Heart right ventricle (tissue), 16 donors: ENCODE measurements at places on chromosomes 4 and X. TPM values are rescaled to one million over a fixed set of nuclear protein-coding genes. Genes with fewer than 3 reads are reported as not detected.

Gene TMEM271
- not detected for polyA plus RNA-seq

Gene KDR
- polyA plus RNA-seq = 9.9 TPM

Gene MSX1
- 4.8 TPM for polyA plus RNA-seq

Gene CLGN
- polyA plus RNA-seq = 21.6 TPM

Gene USP11
- polyA plus RNA-seq = 20.0 TPM

Gene STARD8
- polyA plus RNA-seq = 4.7 TPM

Gene FSTL5
- polyA plus RNA-seq = not detected

DNA sequence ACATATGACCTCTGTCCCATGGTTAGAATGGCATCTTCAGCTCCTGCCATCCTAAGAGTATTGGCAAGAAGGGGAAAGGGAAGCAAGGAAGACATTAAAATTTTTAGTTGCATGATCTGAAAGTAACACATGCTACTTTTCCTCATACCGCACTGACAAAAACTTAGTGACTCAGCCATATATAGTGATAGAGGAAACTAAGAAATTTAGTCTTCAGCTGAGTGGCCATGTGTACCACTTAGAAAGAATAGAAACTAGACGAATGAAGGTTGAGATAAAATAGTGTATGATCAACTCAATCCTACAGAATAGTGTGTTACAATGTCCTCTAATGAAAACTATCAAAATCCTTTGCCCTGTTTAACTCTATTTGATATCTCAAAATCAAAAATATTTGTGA is 164.1 kb downstream of the PPP3CA start:
- DNase-seq = no peak

GRCh38 chr4:136918772-136919171 is 613.5 kb downstream of the PCDH18 start:
- no peak for DNase-seq

GRCh38 chr4:41217374-41217773 is 3.0 kb upstream of the APBB2 start:
- DNase-seq = no peak

GRCh38 chr4:38509551-38509950 is 154.4 kb upstream of the KLF3 start:
- no peak for DNase-seq

GRCh38 chr4:141126769-141127168 is 6.5 kb downstream of the RNF150 start:
- DNase-seq = no peak

GRCh38 chrX:19514791-19515614 is at the start of gene MAP3K15:
TSS of gene MAP3K15 (minus strand) at chrX:19515508. CDS start at chrX:19515261, 247 bp downstream.
- peak; percentile 23 for DNase-seq

GRCh38 chr4:7209699-7210098 is 17.4 kb downstream of the SORCS2 start:
- DNase-seq = no peak

DNA sequence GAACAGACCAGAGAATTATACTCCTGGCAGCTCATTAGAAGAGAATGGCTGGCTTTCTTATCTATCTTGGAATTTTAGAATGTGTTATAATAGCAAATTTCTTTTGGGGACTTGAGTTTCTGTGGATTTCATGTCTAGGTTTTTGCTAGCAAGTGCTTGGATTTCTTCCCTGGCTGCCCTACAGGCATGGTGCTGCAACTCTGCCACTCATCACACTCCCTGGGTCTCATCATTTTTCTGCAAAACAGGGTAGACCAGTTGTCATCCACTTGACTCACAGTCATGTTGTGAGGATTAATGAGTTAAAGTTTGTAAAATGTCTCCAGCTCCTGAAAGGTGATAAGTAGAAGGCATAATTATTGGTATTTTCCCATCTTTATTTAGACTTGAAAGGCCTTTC is 60.7 kb upstream of the LCORL start:
- no peak for DNase-seq

- no peak for DNase-seq
These were observed 33.8 kb upstream of the ZNF518B start for GRCh38 chr4:10490996-10491395.

DNA sequence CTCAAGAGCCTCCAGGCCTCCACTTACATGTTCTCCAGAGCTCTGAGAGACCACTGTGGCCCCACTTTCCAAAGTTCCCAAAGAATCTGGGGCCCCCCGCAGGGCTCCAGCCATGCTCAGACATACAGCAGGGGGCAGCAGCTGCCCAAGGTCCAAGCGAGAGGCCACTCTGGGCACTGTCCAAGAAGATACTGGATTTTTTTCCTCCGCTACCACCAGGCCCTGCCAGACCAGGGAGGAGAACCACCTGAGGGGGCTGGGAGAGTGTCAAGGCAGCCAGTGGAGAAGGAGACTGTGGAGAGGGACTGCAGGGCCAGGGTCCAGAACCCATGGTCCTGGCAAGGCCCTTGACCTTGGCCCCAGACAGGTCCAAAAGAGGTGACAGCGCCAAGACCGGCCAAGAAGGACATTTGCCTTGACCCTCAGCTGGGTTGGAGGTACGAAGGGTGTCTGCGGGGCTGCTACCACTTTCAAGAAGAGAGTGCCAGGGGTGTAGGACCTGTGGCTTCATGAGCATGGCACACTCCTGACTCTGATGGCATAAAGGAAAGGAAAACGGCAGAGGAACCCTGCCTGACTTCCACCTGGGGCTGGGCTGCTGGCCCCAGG is 5.3 kb downstream of the EMD start:
- DNase-seq = peak; percentile 20

DNA sequence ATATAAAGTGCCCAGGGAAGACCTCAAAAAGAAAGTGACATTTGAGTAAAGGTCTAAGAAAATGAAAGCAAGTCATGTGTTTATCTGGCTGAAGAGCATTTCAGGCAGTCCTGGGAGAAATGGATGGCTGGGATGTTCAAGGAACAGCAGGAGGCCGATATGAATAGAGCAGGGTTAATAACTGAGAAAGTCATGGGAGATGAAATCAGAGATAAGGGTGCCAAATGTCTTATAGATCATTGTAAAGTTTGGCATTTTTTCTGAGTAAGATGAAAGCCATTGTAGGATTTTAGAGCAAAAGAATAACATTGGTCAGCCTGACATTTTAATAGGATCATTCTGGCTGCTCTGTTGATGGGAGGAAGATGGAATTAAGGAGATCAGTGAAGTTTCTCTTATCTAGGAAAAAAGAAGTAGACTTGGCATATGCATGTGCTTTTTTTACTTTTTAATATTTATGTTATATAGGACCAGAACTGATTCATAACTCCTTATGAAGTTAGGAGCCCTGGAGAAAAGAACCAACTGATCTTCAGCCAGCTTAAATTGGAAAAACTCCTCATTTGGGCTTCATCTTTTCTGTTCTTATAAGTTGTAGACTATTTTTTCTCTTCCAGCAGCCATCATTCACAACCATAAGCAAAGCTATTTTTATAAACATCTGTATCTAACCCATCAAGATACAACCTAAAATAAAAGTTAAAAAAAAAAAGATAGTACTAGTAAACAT is 18.6 kb downstream of the AIMP1 start:
- no peak for DNase-seq

DNA sequence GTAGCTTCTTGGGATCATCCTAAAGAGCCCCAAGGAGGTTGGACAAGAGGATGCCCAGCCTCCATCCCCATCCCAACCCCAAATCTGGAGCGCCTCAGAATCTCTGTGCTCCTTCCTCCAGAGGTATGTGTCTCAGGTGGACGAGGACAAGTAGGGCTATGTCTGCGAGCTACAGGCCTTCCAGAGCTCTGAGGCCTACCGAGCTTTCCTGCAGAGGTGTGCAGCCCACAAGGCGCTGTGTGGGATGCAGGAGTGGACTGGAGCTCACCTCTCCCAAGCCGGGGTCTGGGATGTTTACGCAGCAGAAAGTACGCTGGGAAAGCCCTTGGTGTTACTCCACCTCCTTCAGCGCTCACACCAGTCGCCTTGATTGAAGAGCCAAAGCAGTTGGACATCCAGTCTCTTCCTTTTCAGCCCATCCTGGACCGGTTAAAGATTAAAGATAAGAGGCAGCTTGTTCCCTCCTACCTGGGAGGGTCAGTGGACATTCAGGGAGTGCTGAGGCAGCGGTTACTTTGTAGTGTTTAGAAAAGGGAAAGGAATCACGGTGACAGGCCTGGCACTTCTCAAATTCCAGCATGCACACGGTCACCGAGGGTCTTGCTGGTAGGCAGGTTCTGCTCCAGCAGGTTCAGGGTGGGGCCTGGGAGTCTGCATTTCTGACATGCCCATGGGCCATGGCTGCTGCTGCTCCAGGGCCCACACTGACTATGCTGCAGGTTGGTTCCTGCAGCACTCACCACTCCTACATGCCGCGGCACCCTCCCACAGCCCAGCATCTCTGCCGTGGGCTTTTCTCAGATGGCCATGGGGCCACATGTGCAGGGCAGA is 29.5 kb upstream of the JAKMIP1 start:
- no peak for DNase-seq

GRCh38 chr4:126541820-126542219 is 1090.9 kb upstream of the INTU start:
- no peak for DNase-seq

GRCh38 chrX:106917830-106918500 is 2.2 kb upstream of the CLDN2 start:
- no peak for DNase-seq

GRCh38 chrX:129360175-129360574 is 163.1 kb downstream of the SMARCA1 start:
- peak; percentile 4 for DNase-seq
